ENCODE measurements at places on chromosomes 16 and 17.

GRCh38 chr16:46850619-46851555 is 19.9 kb upstream of the C16orf87 start:
- no peak for DNase-seq

- DNase-seq: no peak
These were observed 5.0 kb downstream of the ATP5PD start for GRCh38 chr17:75041656-75042280.

- no peak for DNase-seq
These were observed 9.4 kb downstream of the DUSP3 start for GRCh38 chr17:43769426-43769825.

DNA sequence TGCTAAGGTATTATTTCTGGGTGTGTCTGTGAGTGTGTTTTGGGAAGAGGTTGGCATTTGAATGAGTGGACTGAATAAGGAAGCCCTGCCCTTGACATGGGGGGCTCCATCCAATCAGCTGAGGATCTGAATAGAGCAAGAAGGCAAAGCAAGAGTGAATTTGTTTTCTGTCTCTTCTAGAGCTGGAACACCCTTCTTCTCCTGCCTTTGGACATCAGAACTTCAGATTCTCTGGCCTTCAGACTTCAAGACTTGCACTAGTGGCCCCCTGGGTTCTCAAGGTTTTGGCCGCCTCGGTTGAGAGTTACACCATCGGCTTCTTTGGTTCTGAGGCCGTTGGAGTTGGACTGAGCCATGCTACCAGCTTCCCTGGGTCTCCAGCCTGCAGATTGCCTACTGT is 448.6 kb downstream of the SHISA9 start:
- DNase-seq: no peak

- no peak for DNase-seq
These were observed 3.8 kb downstream of the MPV17L start for GRCh38 chr16:15399317-15399716.

DNA sequence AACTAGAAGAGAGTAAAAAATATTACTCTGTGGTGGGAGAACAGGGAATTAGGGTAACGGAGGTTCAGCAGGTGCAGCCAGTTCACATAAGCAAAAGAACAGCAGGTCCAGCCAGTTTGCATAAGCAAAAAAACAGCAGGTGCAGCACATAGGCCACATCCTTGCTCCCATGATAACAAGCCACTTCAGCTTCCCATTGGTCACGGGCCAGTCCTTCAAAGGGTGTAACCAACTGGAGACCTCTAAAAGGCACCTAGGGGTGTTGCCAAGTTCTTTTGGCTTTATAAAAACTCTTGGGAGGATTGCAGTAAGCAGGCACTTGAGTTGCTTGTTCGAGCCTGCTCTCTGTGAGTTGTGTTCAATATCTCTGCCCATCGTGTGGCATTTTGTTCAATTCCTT is 488.1 kb downstream of the XYLT1 start:
- no peak for DNase-seq

GRCh38 chr17:3221850-3222249 is 14.4 kb downstream of the OR1A1 start:
- DNase-seq: no peak

DNA sequence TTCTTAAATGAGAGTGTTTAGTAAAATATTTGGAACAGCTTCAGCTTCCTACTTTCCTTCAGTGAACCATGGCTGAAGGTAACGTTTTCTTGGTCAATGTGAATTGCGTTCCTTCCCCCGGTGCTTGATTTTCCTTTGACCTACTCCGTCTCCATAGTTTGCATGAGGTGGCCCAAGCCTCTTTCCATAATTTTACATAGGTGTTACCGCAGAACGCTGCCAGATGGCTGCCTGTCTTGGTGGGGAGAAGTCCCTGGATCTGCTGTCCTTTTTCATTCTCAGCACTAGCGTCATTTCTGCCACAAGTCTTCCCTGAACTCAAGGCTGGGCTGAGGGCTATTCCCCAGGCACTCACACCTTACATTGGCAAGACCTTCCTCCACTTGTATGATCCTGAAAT is 178.4 kb downstream of the PRKCA start:
- no peak for DNase-seq

DNA sequence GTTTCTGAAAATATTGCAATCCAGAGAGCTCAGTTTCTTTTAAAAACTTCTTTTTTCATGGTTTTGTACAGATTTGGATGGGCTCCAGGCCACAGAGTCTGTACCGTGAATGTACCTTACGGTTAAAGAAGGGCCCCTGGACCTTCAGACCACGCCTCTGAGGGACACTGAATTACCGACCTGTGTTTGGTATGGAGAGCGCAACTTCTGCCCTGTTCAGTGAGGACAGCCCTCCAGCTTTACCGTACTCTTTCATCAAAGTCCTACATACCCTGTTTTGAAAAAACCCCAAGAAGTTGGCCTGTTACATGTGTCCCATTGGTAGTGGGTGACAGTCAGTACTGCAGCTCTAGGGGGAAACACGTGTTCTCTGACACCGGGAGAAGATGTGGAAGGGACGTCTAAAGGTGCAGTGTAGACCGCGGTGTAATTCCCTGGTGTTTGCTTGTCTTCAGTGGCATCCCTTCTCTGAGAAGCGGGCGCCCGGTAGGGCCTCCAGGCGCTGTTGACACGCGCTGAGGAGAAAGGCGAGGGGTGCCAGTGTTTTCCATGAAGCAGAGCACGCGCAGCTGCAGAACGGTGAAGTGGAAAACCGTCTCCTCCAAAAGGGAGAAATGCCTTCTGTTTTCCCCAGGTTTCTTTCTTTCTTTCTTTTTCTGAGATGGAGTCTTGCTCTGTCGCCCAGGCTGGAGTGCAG is 6.2 kb downstream of the PGS1 start:
- DNase-seq: no peak

GRCh38 chr16:18062713-18063112 is 273.8 kb downstream of the NPIPA8 start:
- no peak for DNase-seq

- DNase-seq: no peak
These were observed 542 bp downstream of the KLHL36 start for GRCh38 chr16:84648595-84649510.

DNA sequence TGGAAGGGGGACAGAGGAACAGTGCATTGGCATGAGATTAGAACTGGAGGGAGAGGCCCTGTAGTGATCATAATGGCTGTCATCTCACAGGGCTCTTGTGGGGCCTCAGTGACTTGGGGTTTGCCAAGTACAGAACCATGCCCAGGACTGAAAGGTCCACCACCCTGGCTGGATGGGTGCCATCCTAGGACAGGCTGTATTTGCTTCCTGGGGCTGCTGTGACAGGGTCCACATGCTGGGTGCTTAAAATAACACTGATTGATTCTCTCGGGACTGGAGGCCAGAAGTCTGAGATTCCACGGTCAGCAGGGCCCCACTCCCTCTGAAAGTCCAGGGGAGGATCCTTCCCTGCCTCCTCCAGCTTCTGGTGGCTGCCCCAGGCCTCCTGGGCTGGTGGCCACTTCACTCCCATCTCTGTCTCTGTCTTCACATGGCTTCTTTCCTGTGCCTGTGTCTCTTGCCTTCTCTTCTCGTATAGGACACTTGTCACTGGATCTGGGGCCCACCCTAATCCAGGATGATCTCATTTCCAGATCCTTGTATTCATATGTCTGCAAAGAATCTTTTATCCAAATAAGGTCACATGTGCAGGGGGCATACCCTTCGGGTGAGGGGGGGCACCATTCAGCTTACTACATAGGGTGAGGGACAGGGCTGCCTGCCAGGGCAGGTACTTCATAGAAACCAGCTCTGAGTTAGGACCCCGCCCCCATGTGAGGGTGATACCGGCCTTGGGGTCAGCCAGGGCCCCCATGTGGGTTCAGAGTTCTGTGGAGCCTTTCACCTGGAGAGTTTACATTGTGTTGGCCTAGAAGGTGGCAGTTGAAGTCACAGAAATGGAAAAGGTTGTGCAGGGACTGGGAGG is 52.6 kb downstream of the USP22 start:
- peak; percentile 47 for DNase-seq

DNA sequence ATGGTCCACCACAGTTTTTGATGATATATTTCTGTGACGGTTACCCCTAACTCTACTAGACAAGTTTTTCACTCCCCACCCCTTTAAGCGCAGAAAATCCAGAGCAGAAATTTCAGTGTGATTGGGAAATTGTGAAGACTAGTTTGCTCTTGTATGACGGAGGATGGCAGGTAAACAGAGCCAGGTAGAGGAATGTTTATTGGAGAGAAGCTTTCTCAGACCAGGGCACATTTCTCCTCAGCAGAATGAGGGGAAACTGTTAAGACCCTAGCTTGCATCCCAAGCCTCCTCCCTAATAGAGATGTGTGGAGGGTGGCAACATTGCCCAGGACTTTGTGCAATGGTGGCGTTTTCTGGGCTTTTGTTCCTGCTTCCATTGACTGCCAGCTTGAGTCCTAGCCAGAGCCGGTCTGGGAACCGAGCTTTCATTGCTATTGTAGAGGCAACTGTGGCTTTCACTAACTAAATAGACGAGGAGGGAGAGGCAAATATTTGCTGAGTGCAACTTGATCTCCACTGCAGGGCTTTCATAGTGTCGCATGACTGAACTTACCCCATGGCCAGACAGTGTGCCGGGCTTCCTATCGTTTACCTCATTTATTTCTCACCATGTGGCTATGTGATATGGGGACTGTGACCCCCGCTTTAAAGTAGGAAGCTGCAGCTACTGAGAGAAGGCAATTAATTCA is 159.6 kb upstream of the MPHOSPH6 start:
- no peak for DNase-seq

GRCh38 chr16:83066011-83066410 is 439.2 kb downstream of the CDH13 start:
- no peak for DNase-seq

DNA sequence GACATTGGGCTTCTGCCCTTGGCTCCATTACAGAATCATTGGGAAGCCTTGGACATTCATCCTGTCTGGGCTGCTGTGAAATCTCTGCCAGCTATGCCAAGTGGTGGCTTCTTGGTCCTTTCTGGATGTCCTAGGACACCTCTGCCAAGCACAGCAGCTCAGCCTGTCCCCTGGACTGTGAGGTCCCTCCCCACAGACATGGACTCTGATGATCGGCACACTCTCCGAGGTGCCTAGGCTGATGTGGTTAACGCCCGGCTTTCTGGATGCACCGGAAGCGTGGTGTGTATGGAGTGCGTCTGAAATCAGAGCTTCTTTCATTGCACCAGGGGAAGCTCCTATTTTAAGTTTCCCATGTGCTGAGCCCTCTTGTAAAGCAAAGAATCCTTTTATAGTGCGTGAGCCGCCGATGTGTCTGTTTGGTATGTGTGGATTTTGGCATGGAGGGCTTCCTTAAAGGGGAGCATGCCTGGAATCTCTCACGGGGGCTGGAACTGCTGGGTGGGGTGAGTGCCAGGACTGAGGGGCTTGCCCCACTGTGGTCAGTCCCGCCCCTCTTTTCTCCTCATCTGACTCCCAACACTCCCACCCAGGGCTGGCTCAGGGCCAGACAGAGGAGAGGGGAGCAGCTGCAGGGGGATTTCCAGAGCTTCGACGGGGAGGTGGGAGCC is 7.0 kb upstream of the ARHGAP23 start:
- DNase-seq: peak; percentile 87

- no peak for DNase-seq
These were observed 56.2 kb upstream of the CRISPLD2 start for GRCh38 chr16:84763629-84764028.

- no peak for DNase-seq
These were observed 16.7 kb downstream of the LLGL2 start for GRCh38 chr17:75542229-75542628.

DNA sequence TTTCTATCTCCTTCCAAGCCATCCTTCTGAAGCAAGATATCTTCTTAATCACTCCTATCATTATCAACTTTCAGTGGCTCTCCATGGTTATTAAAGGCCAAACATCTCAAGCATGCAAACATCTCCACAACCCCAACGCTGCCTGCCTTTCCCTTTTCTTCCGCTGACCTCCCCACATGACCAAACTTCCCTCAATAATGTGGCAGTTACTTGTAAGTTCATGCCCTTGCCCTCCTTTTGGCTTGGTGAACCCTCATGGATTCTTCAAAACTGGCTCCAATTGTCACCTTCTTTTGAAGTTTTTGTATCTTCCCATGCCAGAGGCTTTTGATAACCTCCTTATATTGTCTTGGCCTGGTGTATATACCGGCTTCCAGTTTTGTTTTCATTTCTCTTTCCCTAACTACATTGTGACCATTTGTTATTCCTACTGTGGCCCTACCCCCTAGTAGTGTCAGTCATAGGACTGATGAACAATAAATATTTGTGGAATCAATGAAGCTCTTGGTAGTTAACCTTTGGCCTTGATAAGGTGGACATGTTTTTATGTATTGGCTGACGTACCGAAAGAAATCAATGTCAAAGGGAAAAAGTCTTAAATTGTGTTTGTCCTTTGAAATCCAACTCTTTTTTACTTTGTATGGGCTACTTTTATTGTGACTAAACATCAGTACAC is 19.9 kb upstream of the SMIM36 start:
- DNase-seq: no peak

DNA sequence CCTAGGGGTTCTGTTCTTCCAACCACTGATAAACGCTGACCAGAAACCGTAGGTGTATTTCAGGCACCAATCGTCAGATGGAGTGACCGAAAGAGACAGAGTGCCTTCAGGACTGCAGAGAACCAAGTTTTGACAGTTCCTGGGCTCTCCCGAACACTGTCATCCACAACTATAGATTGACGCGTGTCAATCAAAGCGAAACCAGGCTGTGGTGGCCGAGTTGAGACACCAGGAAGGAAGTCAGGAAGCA is 11.9 kb upstream of the AURKB start:
- DNase-seq: no peak

DNA sequence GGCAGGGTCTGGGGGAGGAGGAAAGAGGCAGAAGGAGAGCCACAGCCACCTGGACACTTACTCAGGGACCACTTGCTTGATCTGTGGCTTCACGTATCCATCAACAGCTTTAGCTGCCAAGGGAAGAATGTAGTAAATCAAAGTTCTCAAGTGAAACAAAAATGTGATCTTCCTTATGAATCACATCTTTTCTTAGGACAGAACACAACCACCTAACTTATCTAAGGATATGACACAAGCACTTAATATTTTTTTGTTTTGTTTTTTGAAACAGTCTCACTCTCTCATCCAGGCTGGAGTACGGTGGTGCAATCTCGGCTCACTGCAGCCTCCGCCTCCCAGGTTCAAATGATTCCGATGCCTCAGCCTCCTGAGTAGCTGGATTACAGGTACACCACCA is 8.4 kb upstream of the GHDC start:
- DNase-seq: no peak

DNA sequence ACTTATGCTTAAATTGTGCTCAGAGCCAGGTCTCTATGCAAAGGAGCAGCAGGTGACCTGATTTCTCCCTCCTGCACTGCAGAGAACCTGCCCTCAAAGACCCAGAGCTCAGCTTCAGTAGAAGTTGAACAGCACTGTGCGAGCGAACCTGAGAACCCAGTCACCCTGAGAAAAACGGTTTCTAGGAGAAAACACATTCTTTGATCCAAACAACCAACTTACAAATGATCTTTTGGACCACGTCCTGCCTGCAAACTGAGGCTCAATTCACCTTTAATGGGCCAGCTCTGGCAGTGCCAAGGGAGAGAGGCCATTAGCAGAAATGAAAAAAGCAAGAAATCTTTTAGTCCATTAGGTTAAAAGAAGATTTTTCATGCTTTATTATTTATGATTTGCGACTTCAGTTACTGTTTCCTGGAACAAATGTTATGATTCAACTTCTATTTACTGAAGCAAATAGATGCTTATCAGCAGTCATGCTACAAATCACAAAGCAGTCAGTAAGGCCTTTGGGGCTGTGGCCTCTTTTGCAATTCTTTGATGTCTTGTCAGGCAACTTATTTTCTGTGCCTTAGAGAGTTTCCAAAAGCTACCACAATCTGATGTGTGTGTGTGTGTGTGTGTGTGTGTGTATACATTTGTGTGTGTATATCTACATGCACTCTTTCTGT is 65.7 kb upstream of the LRRC37A3 start:
- DNase-seq: no peak
